Transverse colon (tissue), 4 donors: ENCODE measurements at places on chromosomes 1 and 21.

GRCh38 chr1:48693180-48693579 lies 83.5 kb downstream of the BEND5 start:
- no peak for DNase-seq

DNA sequence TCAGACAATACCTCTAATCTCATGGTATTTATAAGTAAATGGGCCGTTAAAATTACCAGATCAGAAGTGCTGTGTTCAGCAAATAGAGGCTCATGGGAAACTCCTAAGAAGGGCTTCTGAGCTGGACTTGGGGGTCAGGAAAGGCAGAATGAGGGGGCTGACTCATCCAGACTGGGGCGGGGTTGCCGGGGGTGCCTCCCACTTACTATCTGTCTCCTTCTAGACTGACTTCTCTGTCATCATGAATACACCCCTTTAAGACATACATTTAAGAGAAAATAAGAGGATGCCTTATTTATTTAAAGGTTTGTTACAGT lies 96.0 kb upstream of the ERRFI1 start:
- DNase-seq = no peak

DNA sequence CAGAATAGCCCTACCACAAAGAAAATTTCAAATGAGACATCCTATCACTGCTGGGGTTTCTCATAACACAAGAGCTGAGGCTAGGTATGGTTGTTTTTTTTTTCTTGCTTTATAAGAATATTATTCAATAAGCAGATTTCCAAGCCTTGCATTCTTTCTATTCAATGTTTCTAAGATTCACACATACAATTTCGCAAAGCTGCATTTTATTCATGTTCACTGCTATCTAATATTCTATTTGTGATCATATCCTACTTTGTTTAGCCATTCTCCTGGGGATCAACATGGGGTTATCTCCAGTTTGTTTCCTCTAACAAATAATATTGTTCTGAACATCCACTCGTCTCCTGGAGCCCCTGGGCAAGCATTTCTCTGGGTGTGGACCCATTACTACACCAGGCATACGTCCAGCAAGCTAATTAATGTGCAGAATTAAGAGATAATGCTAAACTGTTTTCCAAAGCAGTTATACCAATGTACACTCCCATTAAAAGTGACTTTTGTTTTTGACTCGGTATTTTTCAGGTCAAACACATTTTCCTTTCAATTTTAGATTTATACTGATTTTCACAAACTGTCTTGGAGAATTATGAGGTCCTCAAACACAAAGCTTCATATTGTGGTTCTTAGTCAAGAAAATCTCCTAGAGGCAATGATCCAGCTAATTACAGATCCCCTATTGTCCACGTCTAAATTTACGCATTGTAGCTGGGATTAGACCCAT lies 15.7 kb upstream of the HLCS start:
- no peak for DNase-seq

DNA sequence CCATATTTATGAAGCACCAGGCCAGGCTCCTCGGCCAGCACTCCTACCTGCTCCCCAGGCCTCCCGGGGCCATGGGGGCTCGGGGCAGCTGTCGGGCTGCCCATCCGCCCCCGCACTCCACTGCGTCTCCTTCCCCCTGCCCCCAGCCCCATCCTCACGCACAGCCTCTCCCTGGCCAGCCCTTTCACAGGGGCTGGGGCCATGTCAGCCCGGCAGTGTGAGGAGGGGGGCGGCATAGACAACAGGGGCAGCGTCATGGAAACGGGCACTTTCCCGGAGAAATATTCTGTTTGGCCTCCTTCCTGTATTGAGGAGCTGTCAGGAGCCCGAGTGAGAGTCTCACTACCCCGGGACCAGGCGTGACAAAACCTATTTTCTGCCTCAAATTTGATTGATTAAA lies 87.3 kb downstream of the CASZ1 start:
- DNase-seq = no peak

- no peak for DNase-seq
Observed at GRCh38 chr1:166999075-166999474, 10.0 kb downstream of the MAEL start.

DNA sequence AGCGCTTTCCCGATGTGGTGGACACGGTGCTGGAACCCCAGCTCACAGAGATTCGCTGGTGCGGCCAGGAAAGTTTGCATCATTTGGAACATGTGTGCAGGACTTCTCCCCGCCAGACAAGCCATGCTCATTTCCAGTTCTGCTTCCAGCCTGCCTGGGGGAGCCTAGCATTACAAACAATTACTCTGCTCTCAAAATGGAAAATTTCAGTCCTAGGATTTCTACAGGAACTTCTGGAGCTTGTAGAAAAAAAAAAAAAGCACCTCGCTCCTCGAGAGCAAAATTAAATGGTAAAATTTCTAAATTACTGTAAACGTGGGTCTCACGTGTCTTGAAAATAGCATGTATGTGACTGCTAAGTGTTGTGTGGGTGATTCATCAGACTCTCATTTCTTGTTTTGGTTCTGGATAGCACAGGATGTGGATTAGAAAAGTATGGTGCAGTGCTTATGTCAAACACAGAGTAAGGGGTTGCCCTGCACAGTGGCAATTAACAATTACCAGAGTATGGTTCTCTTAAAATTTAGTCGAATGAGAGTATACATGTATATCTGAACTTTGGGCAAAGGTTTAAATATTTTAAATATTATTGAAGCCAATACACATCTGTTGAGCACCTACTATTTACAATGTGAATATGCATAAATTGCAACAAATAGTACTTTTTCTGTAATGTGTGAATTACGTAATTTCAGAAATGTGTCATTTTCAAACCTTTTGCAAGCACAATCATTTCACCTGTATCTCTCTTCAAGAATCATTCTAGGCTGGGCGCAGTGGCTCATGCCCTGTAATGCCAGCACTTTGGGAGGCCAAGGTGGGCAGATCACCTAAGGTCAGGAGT lies 61.8 kb upstream of the PTGFRN start:
- DNase-seq = peak; percentile 27

GRCh38 chr1:205329719-205330118 lies 8.2 kb upstream of the NUAK2 start:
- DNase-seq = no peak

DNA sequence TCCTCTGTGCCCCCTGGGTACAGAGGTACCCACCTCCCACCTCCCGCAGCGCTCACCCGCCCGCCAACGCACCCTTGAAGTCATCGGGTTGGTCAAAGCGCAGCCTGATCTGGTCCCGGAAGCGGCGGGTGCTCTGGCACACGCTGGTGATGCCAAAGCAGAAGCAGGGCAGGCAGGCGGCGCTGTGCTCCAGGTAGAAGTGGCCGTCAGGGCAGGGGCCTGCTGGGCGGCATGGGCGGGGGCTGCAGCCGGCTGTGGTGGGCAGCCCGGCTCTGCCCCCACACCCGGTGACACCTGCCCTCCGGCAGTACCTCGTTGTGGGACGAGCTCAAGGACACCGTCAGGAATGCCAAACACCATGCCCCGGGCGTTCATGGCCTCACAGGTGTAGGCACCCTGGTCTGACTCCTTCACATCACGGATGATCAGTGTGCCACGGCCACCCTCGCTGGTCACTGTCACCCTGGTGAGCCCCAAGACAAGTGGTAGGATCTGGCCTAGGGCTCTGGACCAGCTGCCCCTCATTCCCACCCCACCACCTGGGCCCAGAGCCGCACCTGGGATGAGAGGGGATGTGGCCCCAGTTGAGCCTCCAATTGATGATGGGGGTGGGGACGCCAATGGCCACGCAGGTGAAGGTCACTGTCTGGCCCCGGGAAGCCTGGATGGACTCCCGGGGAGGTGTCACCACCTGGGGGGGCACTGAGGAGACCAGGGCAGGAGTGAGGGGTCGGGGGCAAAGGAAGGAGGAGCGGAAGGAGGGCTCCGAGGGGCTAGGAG lies 52.5 kb downstream of the HSPG2 start:
- DNase-seq = no peak

DNA sequence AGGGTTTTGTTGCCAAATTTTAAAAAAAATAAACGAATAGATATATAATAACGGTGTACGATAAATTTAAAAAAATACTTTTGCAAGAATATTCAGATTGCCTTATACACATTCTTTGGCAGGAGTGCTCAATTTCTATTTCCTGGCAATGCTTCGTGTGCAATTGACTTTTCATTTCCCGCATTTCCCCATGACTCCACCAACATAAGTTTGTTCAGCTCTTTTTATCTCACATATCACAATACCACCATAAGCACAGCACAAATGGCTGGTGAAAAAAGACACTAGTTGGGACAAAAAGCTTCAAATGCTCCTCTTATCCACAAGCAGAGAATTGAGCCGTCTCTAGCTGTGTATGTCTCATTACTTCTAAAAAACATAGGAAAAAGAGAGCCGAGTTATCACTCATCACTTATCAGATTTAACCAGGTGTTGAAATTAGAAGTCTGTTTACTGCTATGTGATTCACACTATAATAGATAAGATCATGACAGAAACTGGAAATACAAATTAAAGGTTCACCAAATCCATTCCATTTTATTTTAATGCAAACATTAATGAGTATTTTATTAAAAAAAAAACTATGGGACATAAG lies 28.9 kb upstream of the RGS1 start:
- no peak for DNase-seq

DNA sequence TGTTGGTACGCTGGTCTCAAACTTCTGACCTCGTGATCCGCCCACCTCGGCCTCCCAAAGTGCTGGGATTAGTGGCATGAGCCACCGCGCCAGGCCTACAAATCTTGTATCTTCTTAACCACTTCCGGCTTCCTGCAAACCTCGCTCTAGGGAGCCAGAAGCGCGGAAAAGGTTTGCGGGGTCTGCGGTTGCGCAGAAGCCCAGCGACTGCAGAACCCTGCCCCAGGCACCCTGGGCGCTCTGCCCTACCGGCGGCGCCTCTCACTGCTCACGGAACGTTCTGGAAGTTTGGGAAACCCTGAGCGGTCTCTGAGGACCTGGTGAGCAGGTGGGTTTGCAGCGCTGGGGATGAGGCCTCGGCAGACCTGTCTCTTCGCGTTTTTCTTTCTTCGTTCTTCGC lies at the start of gene C1orf146:
Gene C1orf146 (plus strand): TSS at position 195 of the 400 bp plus-strand sequence. CDS start 13,506 bp downstream, outside the sequence.
- DNase-seq = no peak

DNA sequence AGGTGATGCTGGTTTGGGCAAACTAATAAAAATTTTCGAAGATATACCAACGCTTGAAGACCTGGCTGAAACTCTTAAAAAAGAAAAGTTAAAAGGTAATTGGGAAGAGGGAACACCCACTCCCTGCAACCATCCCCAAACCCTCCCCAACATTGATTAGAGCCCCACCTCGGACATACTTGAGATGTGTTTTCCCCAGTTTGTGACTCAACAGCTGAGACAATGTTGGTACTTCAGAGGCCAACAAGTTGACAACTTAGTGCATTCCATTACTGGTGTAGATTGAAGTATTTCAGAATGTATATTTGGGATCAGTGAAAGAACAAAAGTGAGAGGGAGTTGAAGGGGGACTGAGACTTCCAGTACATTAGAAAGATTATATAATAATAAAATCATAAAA lies 5.1 kb downstream of the IFI16 start:
- DNase-seq = no peak

DNA sequence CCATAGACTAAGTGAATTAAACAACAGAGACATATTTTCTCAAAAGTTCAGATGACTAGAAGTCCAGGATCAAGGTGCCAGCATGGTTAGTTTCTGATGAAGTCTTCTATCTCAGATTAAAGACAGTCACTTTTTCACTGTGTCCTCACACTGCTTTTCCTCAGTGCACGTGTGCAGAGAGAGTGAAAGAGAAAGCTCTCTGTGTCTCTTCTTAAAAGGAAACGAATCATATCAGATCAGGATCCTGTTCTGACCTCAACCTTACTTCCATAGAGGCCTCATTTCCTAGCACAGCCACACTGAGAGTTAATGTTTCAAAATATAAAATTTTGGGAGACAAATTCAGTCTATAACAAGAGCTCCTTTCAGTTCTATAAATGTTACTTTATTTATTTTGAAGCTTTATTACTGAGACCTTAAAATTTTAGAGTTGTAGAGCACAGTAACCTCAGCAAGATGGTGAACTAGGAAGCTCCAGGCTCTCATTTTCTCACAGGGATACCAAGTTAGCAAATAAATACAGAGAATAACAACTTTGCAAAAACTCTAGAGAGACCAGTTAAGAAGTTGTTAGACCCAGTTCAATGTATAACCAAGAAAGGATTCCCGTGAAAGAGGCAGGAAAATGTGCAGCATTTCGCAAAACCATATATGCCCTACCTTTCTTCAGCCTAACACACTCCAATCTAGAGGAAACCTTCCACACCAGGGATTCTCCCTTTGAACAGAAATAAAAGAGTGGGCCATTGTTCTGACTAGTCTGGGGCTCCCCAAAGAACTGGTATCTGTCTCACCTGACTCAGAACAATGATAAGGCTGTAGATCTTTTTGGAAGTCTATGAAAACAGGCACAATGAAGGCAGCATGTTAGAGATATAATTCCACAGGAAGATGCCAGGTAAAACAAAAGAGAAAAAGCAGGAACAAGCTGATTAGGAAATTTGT lies 372.2 kb downstream of the MRPL39 start:
- DNase-seq = no peak

- DNase-seq = no peak
Observed at GRCh38 chr1:50271337-50271736, 151.9 kb downstream of the DMRTA2 start.

- DNase-seq = no peak
Observed at GRCh38 chr1:97553971-97554370, 366.9 kb downstream of the DPYD start.

GRCh38 chr1:37807220-37807554 lies 403 bp upstream of the C1orf122 start:
- no peak for DNase-seq
